Stimulated activated CD4-positive, alpha-beta T cell treated with anti-CD3 and anti-CD28 coated beads, Interleukin-12 subunit alpha, Interleukin-12 subunit beta, amount 100 ng/mL, for 24 hours (primary cell): ENCODE measurements at places on chromosomes 2 and 18.

DNA sequence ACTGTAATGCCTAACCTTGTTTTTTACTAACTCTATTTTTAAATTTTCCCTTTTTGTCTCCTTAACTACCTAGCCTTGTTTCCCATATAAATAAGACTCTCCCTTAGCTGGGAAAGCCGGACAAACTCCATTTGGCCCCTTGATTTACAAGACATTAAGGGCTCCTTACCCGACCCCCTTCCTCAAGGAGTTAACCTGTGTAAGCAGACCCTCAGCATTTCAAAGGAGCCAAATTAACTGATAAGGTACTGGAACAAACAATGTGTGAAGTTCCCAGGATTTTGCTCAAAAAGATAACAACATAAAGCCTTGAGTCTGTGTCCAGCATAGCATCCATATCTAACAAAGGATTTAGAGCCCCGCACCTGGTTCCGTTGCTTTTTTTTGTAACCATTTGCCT lies 59.6 kb upstream of the C2orf15 start:
- DNase-seq, result no peak

GRCh38 chr2:176637486-176638166 lies 368.4 kb downstream of the MTX2 start:
- DNase-seq, result no peak

GRCh38 chr2:151271824-151272223 lies 10.2 kb upstream of the RBM43 start:
- no peak for DNase-seq

- DNase-seq, result no peak
Observed at GRCh38 chr2:64978514-64979268, 10.5 kb upstream of the SLC1A4 start.

DNA sequence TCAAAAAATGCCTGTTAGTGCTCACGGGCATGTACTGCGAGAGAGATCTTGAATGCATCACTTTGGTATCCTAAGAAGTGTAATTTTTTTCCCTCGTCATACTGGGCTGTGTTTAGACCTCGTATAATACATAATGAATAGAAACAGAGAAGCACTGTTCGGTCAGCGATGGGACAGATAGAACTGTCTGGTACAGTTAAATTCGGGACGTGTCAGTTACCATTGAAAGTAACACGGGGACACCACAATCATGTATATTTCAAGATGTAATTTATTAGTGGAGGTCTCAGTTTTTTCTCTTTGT lies 1.8 kb downstream of the PKP4 start:
- no peak for DNase-seq

DNA sequence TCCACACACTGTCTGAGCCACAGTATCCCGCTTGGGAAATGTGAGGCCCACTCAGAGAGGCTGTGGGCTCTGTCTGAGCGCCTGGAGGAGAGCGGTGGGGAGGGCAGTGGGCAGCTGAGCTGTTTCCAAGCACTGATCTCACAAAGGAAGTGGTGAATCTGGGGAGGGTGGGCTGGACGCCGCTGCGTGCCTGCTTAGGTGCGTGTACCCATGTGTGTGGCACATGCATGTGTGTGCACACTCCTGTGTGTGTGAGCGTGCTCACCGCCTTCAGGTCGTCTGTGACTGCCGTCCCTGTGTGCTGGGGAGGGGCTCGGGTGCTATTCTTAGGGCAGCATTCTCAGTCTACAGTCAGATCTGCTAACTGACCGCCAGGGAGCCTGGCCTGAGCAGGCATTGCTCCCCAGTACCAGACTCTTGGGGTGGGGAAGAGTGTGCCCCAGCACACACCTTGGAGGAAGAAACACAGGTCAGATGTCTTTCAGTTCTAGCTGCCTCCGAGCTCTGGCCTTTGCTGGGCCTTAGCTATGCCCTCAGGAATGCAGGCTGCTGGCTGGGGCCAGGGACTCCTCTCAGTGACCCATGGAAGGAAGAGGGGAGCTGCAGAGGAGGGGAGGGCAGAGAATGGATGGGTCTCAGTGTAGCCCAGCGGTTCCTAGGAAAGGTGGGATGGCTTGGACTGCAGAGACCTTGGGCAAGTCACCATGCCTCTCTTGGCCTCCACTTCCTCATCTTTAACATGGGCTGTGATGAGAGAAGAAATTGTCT lies 31.4 kb downstream of the KCNIP3 start:
- no peak for DNase-seq

GRCh38 chr2:239160226-239161143 lies 240.3 kb downstream of the HDAC4 start:
- DNase-seq, result no peak

GRCh38 chr2:216031960-216032689 lies 18.8 kb upstream of the MREG start:
- no peak for DNase-seq

DNA sequence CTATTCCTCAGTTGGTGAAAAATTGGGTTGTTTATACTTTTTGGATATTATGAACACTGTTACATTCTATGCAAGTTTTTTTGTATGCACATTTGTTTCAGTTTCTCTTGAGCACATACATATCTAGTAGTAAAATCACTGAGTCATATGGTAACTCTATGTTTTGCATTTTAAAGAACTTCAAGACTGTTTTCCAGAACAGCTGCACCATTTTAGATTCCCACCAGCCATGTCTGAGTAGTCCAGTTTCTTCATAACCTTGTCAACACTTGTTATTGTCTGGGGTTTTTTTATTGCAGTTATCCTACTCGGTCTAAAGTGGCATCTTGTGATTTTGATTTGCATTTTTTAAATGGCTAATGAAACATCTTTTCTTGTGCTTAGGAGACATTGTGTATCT lies 100.3 kb upstream of the OTOS start:
- DNase-seq, result no peak

DNA sequence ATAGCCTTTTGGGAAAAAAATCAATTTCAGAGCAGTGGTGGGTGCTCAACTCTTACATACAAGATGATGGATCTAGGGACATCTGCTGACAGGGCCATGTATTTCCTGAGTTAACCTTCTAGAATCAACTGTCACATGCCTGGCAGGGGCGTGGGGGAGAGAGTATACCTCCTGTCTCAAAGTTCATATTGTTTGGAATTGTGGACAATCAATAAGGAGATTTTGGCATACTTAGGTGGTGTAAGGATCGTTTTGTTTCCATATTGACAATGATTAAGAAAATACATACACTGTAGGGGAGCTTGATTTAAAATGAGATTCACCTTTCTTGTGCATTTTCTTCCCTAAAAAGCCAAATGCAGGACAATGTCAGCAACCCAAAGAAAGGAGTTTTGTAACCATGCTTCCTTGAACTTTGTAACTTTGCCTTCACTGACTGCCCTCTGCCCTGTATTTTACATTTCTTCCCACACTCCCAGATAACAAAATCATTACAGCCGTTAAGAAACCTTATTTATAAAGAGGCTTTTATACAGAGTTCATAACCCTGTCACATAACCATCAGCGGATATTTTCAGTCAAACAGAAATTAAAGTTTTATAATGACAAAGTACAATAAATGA lies 88.4 kb downstream of the MEP1B start:
- DNase-seq, result no peak

DNA sequence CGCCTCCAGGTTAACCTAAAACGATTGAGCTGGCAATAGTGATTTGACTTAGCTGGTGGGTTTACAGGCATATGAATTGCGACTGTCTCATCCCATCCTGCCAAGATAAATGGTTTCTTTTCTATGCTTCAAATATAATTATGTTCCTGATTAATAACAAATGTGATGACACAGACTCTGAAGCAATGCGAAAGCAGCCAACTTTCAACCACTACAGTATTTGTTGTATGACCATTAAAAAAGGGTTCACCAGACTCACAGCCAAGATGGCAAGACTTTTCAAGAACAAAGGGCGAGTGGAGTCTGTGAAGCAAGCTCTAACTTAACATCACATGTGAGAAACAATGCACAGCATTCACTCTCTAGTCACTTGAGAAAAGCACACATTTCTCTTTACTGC lies 186.6 kb downstream of the PID1 start:
- DNase-seq, result no peak

DNA sequence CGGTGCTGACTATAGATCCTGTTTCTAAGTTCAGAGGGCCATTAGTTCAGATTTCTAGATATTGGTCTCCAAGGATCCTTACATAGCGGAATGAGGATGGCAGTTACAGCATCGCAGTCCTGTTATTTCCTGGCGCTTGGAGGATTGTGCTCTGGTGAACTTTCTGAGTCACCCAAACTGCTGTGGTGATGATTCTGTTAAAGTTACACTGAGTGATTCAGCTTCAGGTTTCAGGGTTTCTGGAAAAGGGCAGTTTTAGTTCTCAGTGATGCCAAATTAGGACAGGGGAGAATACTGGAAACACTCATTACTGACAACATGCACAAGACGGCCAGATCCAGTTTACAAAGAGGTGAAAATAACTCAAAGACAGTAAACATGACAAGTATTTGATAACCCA lies 52.1 kb upstream of the ANKRD62 start:
- no peak for DNase-seq

DNA sequence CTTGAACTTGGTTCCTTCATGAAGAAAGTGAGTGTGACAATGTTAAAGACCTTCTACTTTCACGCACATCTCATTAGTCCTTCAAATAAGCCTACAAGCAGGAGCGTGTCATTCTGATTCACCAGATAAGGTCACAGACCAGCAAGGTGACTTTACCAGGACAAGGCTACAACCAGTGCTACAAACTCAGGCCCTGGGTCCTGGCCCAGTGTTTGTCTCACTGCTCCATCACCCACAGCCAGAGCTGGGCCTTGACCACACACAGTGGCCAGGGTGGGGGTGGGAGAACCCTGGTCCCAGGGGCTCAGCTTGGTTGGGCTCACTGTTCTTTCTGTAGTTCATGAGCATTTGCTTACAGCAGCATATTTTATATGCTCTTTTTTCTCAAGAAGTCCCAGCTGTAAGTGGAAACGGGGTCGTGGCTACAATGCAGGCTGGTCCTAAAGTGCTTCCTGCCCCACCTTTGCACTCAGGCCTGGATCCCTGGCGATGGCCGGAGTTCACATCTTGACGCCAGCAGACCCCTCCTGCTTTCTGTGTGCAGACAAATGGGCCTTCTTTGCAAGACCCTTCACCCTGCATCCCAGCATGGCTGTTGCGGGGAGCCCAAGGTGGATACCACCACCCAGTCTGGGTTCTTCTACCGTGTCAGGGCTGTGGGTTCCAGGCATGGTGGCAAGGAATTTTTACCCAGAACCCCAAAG lies 153.6 kb upstream of the EPAS1 start:
- no peak for DNase-seq

GRCh38 chr18:50453014-50453680 lies 78.3 kb downstream of the SKA1 start:
- no peak for DNase-seq

GRCh38 chr18:22556222-22557167 lies 138.8 kb upstream of the CTAGE1 start:
- no peak for DNase-seq

- DNase-seq, result no peak
Observed at GRCh38 chr2:79820281-79820680, 307.4 kb downstream of the CTNNA2 start.

DNA sequence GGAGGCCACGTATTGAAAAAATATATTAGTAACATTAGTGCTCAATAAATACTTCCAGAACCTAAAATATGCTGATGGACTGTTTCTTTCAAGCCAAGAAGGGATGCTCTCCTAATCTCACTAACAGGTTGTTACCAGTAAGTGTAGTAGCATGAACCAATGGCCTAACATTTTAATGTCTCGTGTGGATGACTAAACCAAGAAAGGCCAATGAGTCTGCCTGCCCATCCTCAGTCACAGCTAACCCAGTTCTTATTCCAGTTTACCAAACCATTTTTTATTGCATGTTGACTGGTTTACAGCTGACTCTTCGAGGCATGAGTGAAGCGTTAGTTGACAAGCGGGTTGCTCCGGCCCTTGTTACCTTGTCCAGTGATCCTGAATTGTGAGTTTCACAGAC lies 45.1 kb upstream of the TNFRSF11A start:
- no peak for DNase-seq

DNA sequence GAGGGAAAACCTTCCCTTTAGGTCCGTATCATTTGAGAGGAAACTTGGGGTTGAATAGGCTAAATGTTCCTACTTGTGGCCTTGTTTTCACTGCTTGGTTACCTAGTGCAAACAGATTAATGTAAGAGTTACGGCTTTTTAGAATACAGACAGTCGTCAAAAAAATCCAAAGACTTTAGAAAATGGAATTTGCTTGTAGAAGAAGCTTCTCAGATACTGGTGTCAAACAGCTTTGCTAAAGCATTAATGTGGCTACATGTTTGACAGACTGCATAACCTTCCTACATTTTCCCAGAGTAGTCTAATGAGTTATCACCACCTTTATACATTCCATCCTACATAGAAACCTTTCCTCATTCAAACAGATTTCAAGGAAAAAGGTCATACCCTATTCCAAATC lies 114.6 kb downstream of the FMNL2 start:
- DNase-seq, result no peak

- no peak for DNase-seq
Observed at GRCh38 chr2:120555092-120555491, 180.6 kb upstream of the GLI2 start.

- no peak for DNase-seq
Observed at GRCh38 chr2:217069263-217070042, 209.6 kb upstream of the TNP1 start.

- no peak for DNase-seq
Observed at GRCh38 chr2:38182492-38183003, 106.6 kb upstream of the CYP1B1 start.

GRCh38 chr18:61551586-61551985 lies 218.4 kb downstream of the CDH20 start:
- DNase-seq, result no peak

DNA sequence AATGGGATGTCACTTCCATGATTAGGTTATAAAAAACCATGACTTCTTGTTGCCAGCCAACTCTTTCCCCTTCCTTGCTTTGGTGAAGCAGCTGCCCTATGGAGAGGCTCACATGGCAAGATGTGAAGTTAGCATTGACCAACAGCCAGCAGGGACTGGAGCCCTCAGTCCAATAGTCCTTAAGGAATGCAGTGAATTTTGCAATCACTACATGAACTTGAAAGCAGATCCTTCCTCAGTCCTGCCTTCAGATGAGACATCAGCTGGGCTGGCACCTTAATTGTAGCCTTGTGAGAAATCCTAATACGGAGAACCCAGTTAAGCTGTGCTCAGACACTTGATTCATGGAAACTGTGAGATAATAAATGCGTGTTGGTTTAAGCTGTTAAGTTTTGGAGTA lies 61.8 kb downstream of the ATP8B1 start:
- DNase-seq, result no peak

GRCh38 chr2:29382486-29382885 lies 267.3 kb downstream of the CLIP4 start:
- no peak for DNase-seq

GRCh38 chr18:13381944-13382365 lies 163.4 kb downstream of the LDLRAD4 start:
- no peak for DNase-seq

GRCh38 chr2:15807418-15808203 lies 132.7 kb upstream of the MYCN start:
- DNase-seq, result no peak
